ENCODE measurements at places on chromosomes 4 and X.

- DNase-seq, result no peak
These were observed 1240.7 kb downstream of the C4orf33 start for GRCh38 chr4:130336585-130337217.

DNA sequence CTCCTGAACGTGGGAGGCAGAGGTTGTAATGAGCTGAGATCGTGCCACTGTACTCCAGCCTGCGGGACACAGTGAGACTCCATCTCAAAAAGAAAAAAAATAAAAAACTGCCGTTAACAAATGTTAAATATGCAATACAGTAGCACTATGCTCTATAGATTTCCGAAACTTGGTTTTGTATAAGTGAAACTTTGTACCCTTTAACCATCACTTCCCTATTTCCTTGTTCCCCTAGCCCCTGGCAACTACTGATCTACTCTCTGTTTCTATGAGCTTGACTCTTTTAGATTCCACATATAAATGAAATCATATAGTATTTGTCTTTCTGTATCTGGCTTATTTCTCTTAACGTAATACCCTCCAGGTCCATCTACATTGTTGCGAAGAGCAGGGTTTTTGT is 74.1 kb downstream of the TAB3 start:
- no peak for DNase-seq

- no peak for DNase-seq
These were observed 12.7 kb upstream of the SMIM43 start for GRCh38 chr4:121777625-121778024.

GRCh38 chrX:3449287-3449686 is 102.8 kb upstream of the MXRA5 start:
- DNase-seq, result no peak

DNA sequence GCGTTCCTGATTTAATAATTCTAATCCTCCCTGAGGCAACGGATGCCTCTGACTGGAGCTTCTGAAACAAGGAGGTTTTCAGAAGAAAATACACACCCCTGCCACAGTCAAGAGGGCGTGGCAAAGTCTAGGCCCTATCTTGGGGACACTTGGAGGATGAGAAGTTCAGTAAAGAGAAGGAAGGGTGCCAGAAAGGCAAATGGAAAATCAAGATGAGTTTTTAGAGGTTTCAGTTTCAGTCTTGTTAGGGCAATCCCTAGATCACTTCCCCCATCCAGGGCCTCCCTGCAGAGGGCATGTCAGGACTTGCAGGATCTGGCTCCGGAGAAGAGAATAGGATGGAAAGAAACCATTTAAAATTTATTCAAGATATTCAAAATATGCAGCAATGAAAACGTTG is 28.5 kb upstream of the FGF2 start:
- DNase-seq, result no peak

- no peak for DNase-seq
These were observed 666.2 kb downstream of the DMD start for GRCh38 chrX:32545101-32545500.

GRCh38 chrX:86604607-86605006 is 456.4 kb downstream of the DACH2 start:
- no peak for DNase-seq

- no peak for DNase-seq
These were observed 77.3 kb upstream of the NOCT start for GRCh38 chr4:138938366-138938690.

DNA sequence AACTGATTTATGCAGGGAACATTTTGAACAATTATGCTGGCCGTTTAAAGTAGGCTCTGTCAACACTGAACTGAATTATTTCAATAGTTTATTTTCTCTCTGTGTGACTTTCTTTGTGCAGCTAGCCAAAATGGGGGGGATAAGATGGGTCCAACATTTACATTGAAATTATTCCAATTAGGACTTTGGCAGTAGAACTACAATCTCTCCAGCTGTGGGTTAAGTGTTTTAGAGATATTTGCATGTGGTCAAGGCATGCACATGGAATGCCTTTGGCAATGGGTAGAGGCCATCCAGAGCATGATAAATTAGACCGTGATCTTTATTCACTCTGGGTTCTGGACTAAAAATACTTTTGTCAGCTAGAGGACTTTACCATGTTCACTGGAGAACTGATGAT is 107.9 kb upstream of the ELOVL6 start:
- no peak for DNase-seq

DNA sequence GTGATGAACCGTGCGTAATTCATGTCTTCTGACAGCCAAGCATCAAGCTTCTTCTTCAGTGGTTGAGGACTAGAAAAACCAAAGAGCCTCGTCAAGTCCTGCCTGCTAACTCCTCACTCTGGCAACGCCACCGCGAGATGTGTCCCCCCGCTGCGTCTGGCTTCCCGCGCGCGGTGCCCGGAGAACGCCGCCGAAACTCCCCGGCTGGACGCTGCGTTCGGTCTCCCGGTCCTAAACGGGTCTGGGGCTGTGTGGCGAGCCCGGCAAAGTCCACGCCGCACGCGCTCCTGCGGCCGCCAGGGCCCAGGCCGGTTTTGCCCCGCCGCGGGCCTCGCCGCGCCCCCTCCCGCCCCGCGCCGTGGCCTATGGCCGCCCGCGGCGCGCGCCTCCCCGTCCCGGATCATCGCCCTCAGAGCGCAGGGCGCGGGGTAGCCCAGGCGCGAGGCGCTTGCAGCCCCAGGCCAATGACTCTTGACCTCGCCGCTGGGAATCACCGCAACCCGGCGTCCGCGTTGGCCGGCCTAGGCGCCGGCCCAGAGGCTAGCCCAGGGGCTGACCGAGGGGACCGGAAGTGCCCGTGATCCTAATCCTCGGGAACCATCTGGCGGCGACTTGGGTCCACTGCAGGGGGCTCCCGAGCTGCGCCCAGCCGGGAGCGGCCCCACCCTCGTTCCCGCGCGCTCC is at the start of gene AADAT:
Gene AADAT (minus strand): TSS at position 289 of the 684 bp plus-strand sequence. CDS start 266 bp downstream, at position 23.
- no peak for DNase-seq

Data from stimulated activated CD8-positive, alpha-beta memory T cell treated with anti-CD3 and anti-CD28 coated beads, Interleukin-15, amount 100 ng/mL, for 1 hour (primary cell).